WERI-Rb-1 (cell line): ENCODE measurements at places on chromosomes 16 and 17.

GRCh38 chr16:3523281-3523680, 22.5 kb downstream of the CLUAP1 start:
- no peak for DNase-seq

- DNase-seq = no peak
Observed at GRCh38 chr16:65769055-65769465, 597.4 kb upstream of the CDH5 start.

GRCh38 chr17:12659500-12659899, 6.2 kb upstream of the MYOCD start:
- DNase-seq = no peak

DNA sequence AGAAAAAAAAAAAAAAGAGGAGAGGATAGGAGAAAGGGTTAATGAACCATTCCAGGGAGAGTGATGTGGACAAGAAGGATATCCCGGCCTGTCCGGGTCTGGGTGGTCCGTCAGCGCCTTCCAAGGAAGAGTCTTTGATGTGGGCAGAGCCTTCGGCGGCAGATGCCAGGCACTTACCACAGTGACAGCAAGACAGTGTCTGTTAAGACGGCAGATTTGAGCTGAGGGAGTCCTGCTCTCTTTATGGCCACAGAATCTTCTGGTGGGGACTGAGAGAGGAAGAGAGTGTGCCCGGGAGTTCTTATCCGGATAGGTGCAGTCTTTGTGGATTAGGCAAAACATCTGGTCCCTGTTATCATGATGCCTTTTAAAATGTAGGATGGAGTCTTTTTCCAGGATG, 95.2 kb downstream of the ZDHHC7 start:
- DNase-seq = no peak

- DNase-seq = no peak
Observed at GRCh38 chr16:10123141-10123540, 59.1 kb downstream of the GRIN2A start.

DNA sequence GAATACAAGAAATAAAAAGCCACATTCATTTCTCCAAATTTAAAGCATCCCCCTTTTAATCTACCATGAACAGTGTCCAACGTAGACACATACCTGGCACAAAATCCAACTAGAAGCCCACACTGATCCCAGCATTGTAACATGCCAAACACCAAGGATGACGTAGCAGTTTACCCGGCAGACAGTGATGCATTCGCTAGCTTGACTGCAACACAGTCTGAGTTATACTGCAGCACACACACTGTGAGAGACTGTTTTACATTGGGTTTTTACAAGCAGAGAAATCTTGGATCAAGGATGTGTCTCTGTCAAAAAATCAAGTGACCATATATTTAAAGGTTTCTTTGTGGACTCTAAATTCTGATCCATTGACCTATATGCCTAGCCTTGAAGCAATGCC, 74.5 kb upstream of the C17orf78 start:
- no peak for DNase-seq

DNA sequence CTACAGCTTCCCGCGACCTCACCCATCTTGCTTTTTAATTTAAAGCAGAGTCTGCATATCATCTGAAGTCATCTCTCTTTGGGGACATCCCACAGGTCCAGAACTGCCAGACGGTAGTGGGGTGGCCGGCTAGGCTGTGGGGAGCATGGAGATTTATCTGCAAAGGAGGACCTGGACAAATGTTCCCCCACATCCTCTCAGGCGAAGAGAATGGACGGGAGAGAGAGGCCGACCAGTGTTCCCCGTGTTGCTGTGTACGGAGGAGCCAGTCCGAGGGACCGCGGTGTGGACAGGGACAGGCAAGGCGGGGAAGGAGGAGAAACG, 665 bp upstream of the MT1M start:
- DNase-seq = no peak

DNA sequence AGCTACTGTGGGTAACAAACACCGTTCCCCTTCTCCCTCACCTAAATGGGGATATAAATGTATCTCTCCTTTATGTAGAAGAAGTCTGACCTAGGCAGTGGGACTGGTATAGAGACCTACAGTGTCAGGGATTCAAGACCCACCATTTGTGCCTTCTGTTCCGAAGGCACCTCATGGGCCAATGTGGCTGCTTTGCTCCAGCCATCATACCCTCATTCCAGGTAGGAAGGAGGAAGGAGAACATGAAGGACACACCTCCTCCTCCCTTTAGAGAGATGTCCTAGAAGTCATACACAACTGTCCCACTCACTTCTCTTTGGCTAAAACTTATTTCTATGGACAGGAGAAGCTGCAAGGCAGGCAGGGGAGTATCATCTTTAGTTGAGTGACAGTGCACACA, 8.3 kb upstream of the CRISPLD2 start:
- DNase-seq = no peak

GRCh38 chr17:4074831-4075495, 67.9 kb downstream of the ZZEF1 start:
- DNase-seq = no peak

DNA sequence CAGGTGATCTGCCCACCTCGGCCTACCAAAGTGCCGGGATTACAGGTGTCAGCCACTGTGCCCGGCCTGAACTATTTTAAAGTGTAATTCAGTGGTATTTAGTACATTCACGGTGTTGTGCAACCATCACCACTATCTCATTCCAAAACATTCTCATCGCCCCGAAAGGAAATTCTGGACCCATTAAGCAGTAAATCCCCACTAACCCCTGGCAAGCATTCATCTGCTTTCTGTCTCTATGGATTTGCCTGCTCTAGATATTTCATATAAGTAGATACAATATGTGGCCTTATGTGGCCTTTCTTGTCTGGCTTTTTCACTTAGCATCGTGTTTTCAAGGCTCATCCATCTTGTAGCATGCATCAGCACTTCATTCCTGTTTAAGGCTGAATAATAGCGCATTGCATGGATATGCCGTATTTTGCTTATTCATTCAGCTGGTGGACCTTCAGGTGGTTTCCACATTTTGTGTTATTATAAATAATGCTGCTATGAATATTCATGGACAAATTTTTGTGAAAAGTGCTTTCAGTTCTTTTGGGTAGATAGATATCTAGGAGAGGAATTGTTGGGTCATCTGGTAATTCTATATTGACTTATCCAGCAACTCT, 8.4 kb upstream of the HERPUD1 start:
- DNase-seq = no peak

DNA sequence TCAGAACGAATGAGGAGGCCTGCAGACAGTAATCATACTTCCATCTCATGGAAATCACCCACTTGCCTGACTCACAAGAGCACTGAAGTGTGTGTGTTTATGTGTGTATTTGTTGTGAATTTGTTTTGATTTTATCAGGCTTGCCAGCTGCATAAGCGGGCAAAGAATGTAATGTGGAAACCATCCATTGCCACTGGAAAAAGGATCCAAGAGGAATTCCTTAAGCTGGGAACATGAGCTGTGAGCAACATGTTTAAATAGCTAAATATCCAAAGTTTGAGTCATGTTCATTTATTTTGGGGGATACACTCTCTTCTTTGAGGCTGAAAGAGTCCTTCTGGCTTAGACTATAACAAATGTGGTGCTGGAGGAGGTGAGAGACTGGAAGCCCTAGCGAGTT, 198.4 kb upstream of the TBX2 start:
- no peak for DNase-seq

- DNase-seq = no peak
Observed at GRCh38 chr16:89402962-89403361, 87.4 kb downstream of the ANKRD11 start.

DNA sequence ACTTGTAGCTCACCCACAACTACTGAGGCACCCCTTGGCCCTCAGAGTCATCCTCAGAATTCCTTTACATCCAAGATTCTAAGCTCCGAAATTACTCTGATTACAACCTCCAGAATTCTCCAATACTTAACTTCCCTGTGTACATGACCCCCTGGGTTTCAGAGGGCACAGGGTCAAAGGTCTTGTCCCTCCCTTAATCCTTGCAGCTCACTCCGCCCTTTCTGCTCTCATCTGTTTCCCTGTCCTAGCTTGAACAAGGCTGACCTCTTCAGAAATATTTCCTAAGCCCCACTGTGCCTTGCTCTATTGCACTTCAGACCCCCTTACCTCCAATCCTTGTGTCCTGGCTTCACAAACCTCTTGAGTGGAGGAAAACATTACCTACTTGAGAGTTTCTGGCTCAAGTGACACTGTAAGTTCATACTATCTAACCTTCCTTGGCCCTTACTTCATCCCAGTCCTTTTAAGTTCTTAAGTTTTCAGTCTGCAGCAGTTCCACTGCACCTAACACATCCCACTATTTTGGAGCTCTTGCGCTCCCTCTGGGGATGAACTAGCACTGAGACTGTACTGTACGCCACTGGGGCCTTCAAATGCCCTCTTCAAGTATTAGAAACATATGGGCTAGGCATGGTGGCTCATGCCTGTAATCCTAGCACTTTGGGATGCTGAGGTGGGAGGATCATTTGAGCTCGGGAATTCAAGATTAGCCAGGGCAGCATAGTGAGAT, 6.2 kb downstream of the N4BP1 start:
- no peak for DNase-seq

DNA sequence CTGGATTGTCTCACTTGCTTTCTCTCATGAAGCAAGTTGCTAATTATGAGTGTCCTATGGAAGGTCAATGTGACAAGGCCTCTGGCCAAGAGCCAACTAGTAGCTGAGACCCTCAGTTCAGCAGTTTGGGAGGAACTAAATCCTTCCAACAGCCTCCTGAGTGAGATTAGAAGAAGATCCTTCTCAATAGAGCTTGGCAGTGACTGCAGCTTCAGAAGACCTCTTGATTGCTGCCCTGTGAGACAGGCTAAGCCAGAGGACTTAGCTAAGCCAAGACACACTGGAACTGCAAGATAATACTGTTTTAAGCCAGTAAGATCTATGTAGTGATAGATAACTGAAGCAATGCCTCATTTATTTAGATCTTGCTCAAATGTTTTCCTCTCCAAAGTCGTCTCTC, 34.3 kb downstream of the PCTP start:
- peak; percentile 67 for DNase-seq

GRCh38 chr17:39751637-39752036, 13.9 kb downstream of the GRB7 start:
- no peak for DNase-seq

DNA sequence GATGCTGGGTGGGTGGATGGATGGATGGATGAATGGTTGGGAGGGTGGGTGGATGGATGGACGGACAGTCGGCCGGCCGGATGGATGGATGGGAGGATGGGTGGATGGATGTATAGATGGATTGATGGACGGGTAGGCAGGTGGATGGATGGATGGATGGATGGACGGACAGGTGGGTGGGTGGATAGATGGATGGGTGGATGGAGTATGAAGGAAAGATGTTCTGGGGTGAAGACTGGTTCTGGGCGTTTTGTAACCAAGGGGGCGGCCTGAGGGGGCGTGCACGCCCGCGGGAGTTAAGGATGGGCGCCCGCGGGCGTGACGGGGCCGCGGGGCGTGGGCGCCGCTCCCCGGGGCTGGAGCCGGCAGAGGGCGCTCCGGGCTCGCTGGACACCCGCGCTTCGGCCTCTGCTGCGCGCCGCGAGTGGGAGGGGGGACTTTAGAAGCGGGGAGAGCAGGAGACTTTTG, at the start of gene NECAB2:
NECAB2 (plus strand) TSS at position 407 of the 468 bp plus-strand sequence. CDS start 405 bp downstream, outside the sequence.
- DNase-seq = peak; percentile 49

DNA sequence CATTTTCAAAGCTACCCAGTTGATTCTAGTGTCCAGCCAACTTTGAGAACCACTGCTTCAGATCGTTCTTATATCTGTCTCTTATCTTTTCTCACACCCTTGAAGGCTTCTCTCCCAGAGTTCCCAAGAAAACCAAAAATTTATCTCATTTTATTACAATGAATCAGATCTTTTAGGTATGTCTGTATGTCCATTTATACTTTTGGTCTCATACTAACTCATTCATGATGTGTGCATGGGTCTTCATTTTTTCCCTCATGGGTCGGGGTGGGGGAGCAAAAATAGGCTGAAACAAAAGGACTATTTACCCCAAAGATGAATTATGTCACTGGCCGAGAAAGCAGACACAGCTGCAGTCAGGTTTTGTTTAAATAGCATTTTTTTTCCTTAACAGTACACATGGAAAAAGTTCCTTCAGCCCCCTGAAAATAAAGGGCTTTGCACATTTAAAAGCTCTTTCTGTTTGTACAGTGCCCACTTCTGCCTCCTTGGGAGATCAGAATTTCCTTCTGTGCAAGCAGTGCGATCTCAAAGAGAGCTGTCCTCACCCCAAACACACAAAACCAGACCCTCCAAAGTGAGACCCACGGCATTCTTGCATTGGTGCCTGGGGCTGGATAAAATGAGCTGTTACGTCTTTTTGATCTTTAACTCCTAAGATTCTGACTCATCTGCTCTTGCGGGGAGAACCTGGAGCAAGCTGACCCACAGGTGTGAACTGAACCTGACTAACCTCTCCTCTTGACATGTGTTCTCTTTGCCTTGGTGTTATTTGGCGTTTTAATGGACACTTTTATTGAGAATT, 251.2 kb upstream of the ELAC2 start:
- DNase-seq = no peak

DNA sequence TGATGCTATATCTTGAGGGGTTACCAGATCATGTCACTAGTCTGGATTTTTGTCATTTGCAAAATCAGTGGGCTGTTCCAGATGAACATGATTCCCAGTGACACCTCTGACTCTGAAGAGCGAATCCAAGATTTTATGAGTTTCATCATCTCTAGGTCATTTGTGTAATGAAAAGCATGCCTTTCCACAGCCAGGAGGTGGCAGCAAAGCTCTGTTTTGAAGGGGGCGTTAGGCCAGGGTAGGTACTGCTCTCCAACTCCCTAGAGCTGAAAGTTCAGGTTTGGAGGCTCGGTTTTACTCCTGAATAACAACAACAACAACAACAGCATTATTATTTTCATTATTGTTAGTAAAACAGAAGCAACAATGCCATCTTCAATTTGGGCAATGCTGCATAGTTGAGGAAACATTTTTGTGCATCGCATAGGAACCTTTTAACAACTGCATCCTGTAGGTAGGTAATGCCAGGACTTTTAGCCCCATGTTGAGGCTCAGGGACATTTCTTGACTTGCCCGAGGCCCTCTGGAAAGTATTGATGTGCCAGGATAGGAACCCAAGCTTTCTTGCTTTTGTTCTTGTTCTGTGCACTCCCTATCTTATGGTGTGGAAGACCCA, 77.0 kb downstream of the MYH13 start:
- DNase-seq = peak; percentile 75
